Stimulated activated CD4-positive, alpha-beta T cell treated with anti-CD3 and anti-CD28 coated beads, Interleukin-15, amount 100 ng/mL, for 1 hour (primary cell): ENCODE measurements at places on chromosomes 4 and X.

GRCh38 chrX:134364711-134365110 lies 95.3 kb upstream of the HPRT1 start:
- DNase-seq = no peak

- no peak for DNase-seq
Measured at GRCh38 chrX:70262952-70263567, 3.1 kb upstream of the P2RY4 start.

- no peak for DNase-seq
Measured at GRCh38 chrX:44974451-44974850, 101.5 kb downstream of the KDM6A start.

DNA sequence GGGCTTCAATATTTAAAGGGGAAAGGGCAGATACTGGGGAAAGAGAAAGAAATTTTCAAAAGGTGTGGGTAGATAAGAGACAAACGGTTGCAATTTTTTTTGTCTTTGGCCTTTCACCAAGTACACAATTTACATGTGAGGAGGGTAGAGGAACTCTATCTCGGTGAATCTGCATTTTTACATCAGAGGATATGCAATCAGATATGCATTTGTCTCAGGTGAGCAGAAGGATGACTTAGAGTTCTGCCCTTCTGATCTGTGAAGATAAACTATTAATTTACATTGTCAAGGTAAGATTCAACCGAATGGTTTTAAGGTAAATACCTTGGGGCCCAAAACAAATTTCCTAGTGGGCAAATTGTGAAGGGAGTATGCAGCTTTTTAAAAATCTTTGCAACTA lies 169.9 kb downstream of the COX18 start:
- DNase-seq = no peak

DNA sequence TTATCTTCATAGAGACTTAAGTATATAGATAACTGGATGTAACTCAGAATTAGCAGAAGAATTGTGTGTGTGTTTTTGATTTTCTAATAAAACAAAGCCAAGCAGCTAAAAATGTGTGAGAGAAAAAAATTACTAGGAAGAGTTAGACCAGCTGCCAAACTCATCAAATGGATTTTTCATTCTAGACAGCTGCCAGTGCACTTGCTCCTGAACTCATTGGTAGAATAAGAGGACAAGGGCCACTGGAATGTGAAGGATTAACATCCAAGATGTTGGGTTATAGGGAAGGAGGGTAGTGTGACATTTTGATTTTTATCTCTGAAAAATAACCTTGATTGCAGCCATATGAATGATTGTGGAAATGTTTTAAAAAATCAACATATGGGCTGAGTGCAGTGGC lies 49.7 kb downstream of the EGF start:
- DNase-seq = no peak

GRCh38 chr4:62543002-62543401 lies 1342.9 kb downstream of the ADGRL3 start:
- no peak for DNase-seq
